ENCODE measurements at places on chromosomes 11 and 22.
A peak's percentile ranks its signal among the peaks of the same experiment; 100 is the strongest.

- no peak for DNase-seq
These were observed 68.1 kb upstream of the LRRC4C start for GRCh38 chr11:41527530-41527929.

GRCh38 chr11:109677231-109677630, 255.2 kb downstream of the C11orf87 start:
- no peak for DNase-seq

GRCh38 chr22:28829358-28830181, 29.2 kb upstream of the XBP1 start:
- DNase-seq, result peak; percentile 64

- DNase-seq, result no peak
These were observed 4.3 kb upstream of the MRGPRX4 start for GRCh38 chr11:18168372-18168771.

- DNase-seq, result peak; percentile 7
These were observed 518 bp upstream of the CHRM1 start for GRCh38 chr11:62921573-62922188.

GRCh38 chr11:122717264-122717867, 61.8 kb downstream of the UBASH3B start:
- no peak for DNase-seq

DNA sequence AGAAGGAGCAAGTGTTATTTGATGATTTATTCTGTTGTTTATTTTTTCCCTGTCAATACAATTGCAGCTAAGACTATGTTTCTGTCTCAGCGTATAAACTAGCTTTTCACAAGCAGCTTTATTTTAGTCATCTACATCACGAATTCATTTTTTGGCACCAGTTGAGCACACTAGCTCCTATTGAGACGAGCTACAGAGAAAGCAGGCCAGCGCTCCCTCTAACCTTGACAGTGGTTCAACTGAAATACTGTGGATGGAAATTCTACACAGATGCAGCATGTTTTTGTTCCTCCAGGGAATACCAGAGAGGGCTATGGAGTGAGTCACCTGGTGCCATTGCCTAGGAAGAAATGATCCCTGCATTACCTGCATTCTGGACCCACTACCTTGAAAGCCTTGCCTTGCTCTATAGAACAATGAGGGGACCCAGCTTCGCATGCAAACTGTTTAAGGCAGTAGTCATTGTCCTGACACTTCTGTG, 108.2 kb upstream of the ARHGAP42 start:
- DNase-seq, result peak; percentile 53

- DNase-seq, result peak; percentile 89
These were observed 33.4 kb upstream of the GLYATL1 start for GRCh38 chr11:58905721-58906547.

DNA sequence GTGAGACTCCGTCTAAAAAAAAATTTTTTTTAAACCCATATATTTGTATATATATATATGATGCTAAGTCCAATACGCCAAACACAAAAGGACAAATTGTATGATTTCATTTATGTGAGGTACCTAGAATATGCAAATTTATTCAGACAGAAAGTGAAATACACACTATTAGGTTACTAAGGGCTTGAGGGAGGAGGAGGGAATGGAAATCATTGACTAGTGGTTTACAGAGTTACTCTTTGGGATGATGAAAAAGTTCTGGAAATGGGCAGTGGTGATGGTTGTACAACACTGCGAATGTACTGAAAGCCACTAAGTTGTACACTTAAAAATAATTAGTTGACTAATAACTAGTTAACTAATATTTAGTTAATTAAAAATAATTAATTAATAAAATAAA, 36.2 kb upstream of the FGF3 start:
- no peak for DNase-seq

DNA sequence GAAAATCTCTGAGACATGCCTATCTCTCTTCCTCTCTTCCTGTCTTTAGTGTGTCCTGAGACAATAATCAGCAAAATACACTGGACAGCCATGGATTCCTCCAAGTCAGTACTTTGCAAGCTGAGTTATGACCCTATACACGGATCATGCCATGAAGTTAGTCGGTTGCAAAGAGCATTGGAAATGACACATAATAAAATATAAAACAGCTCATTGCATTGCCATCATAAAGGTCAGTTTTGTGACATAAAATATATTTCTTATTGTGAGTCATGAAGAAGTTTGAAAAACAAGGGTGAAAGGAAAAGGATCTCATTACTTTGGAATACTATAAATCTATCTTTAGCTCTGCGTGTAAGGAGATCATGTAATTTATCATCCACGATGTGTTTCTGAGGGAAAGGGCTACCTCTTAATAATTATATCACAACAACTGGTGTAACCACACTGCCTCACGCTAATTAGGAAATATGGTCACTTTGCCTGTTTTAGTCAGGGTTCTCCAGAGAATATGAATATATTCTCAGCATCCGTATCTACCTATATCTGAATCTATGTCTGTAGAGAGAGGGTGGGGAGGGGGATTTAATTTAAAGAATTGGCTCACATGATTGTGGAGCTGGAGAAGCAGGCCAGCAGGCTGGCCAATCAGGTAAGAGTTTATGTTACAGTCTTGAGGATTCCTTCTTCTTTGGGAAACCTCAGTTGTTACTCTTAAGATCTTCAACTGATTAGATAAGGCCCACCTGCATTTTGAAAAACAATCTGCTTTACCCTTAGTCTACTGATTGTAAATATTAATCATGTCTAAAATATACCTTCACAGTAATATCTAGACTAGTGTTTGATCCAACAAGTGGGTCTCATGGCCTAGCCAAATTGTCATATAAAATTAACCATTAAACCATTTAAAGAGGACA, 198.8 kb downstream of the FAT3 start:
- DNase-seq, result peak; percentile 25

- no peak for DNase-seq
These were observed 13.2 kb upstream of the RGL4 start for GRCh38 chr22:23677701-23677995.

DNA sequence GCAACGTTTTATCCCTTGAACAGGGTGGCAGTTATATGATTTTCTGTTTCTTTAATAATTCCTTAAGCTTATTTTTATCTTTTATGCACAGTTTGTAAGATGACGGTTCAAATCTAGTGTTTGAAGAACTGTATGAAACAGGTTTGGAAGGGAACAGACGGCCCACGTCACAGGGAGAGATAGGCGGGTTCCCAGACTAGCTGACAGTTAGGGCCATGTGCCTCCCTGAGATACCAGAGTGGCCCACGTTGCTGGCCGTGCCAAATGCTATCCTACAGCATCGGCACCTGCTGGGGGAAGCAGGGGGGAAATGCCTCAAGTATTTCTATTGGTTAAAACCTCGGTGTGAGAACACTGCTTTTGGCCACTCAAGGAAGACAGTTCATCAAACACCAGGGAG, 50.2 kb upstream of the BID start:
- no peak for DNase-seq

DNA sequence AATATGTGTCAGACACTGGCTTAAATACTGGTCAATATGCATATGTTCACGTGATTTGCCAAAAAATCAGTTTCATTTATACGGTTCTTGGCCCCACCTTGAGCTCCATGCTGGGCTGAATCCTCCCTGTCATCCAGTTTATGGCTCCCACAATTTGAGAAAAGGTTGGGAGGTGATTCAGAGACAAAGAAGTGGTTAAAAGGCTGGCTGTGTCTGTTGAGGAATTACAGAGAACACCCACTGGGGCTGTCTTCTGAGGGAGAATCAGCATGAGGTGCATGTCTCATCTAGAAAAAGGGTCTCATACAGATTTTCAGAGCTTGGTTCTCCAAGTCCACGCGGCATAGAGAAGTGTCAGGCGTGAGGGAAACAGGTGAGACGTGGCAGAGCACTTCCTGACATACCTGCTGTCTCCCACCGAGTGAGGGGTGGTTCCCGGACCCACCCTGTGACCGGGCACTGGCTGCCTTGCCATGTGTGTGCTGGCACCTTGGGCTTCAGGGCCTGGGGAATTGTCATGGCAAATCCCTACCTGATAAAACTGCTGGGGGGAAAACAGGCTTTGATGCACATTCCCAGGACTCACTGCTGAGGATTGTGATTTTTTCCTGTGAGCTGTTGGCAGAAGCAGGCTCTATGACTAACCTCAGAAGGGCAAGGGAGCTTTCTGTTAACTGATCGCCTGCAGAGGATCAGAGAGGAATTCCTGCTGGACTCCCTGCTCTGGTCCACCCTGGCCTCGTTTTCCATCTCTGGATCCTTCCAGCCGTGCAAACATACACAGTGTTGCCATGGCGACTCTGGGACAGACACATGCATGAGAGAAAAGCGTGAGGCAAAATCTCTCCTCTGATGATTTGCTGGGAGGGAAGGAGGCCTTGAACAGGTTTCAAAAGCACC, 223.6 kb downstream of the ADAMTS15 start:
- peak; percentile 88 for DNase-seq

- DNase-seq, result peak; percentile 68
These were observed 53.2 kb upstream of the CDON start for GRCh38 chr11:126115816-126116331.

GRCh38 chr11:36000616-36001190, 56.8 kb downstream of the LDLRAD3 start:
- DNase-seq, result no peak

GRCh38 chr22:46460857-46461256, 76.6 kb downstream of the CELSR1 start:
- no peak for DNase-seq

DNA sequence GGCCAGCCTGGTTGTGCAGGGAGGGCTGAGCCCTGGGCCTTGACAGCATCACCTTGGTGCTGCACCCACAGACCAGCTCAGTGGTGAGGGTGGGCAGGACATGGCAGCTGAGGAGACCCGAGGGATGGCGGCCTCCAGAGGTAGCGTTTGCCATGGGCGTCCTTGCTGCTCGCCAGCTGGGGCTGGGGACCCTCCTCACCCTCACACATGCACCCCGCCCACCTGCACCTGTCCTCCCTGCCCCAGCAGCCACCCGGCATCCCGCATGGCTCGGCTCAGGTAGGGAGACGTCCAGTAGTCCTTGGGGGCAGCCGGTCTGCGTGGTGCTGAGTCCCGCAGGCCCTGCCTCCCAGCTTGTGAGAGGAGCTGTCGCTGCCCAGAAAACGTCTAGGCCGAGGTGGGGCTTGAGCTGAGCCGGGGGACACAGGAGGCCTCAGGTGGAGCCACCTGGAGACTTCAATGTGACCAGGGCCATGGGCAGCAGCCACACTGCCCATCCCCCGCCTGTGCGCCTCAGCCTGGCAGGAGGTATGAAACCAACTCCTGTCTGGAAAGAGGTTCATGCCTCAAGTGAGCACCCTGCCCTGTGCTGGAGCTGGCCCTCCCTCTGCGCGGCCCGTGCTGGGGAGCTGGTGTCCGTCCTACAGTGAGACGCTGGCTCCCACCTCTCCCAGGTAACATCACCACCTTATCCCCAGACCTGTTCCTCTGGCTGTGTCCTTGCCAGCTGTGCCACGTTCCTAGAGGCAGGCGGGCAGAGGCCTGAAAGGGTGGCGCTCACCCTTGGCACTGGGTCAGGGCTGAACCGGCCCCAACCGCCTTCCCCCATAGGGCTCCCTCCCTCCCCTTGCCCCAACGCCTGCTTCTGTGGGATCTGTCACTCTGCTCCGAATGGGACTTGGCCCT, 3.3 kb upstream of the TRABD start:
- no peak for DNase-seq

DNA sequence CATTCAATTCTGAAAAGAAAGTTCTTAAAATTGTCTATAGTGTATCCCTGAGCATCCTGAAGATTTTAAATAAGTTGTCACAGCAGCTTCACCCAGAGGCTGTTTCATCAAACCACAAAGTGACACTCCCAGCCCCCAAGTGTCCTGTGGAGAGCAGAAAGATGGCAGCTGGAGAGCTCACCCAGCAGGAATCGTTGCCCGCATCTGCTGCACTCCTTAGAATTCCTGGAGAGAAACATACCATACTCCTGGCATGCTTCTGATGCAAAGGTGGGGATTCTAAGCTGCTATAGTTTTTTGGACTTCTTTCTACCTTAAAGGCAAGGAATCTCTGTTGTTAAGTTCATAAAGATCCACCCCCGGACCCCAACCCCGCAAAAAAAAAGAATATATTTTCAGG, 13.5 kb upstream of the CYB5R2 start:
- no peak for DNase-seq

DNA sequence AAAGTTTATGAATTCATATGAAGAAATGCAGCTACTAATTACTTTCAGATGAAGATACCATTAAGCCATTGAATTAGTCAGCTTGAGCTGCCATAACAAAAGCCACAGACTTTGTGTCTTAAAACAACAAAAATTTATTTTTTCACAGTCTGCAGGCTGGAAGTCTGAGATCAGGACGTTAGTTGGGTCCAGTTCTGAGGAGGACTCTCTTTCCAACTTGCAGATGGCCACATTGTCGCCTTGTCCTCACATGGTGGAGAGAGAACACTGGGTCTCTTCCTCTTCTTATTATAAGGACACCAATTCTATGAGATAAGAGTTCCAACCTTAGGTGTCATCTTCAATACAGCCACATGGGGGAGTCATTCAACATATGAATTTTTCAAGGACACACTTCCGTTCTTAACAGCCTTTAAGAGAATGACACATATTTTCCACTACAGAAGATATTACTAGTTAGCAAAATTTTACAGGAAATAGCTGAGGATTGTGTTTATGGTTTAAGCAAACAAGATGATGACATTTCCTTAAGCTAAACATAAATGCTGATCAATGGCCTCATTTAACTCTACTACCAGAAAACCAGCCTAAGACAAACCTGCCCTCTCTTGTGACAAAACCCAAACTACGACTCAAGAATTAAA, 56.0 kb downstream of the DCUN1D5 start:
- DNase-seq, result peak; percentile 88

GRCh38 chr11:82718307-82718706, 15.4 kb downstream of the FAM181B start:
- DNase-seq, result peak; percentile 40

GRCh38 chr11:78262238-78262637, 73.5 kb downstream of the USP35 start:
- no peak for DNase-seq

- no peak for DNase-seq
These were observed 120.6 kb upstream of the LMO1 start for GRCh38 chr11:8384199-8384821.

DNA sequence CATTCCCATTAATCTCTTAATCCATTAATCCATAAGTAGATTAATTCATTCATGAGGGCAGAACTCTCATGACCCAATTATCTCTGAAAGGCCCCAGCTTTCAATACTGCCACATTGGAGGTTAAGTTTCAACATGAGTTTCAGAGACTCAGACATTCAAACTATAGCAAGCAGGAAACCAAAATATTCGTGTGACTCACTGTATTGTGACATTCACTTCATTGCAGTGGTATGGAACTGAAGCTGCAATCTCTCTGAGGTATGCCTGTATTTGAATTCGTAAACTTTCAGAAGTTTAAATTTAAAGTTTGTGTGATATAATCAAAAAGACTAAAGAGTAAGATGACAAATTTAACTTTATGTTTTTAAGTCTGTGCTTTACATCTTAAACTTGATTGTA, 2.9 kb upstream of the OR52J3 start:
- DNase-seq, result peak; percentile 50

GRCh38 chr11:64564419-64564818, 26.6 kb upstream of the SLC22A12 start:
- no peak for DNase-seq

All from brain microvascular endothelial cell (primary cell).